ENCODE measurements at places on chromosomes 4 and X. TPM values are rescaled to one million over a fixed set of nuclear protein-coding genes. Genes with fewer than 3 reads are reported as not detected.

PPEF2 gene
- total RNA-seq = 0.19 TPM

CDS1 gene
- total RNA-seq = 0.90 TPM

HPGD gene
- 1.2 TPM for total RNA-seq

DCAF8L2 gene
- not detected for total RNA-seq

GLRA2 gene
- 0.52 TPM for total RNA-seq

BTC gene
- total RNA-seq = 0.19 TPM

BEND4 gene
- 3.8 TPM for total RNA-seq

DCHS2 gene
- total RNA-seq = 12.1 TPM

UGT2A3 gene
- not detected for total RNA-seq

HAUS3 gene
- total RNA-seq = 15.1 TPM

MXRA5 gene
- 3.3 TPM for total RNA-seq

Data from motor neuron (in vitro differentiated cells).